ENCODE measurements at places on chromosomes 7 and 10. TPM values are rescaled to one million over a fixed set of nuclear protein-coding genes. Genes with fewer than 3 reads are reported as not detected.

AKR1C8 gene
- total RNA-seq: not detected

GRIFIN gene
- total RNA-seq: not detected

FLNC gene
- total RNA-seq: 10.2 TPM

PROSER2 gene
- 4.1 TPM for total RNA-seq

DDC gene
- total RNA-seq: not detected

PAPSS2 gene
- total RNA-seq: 17.1 TPM

EN2 gene
- total RNA-seq: 1.5 TPM

KLF14 gene
- 0.39 TPM for total RNA-seq

BUB3 gene
- total RNA-seq: 237 TPM

GRCh38 chr10:43846968-43847367, 198.3 kb upstream of the ZNF32 start:
- DNase-seq: no peak

GRCh38 chr10:49653273-49653929, 26.1 kb upstream of the C10orf53 start:
- DNase-seq: no peak

- no peak for DNase-seq
Observed at GRCh38 chr10:20890009-20890408, 7.1 kb downstream of the NEBL start.

- DNase-seq: no peak
Observed at GRCh38 chr7:88140947-88141346, 78.9 kb downstream of the SRI start.

GRCh38 chr7:150382844-150383225, 3.7 kb downstream of the ZNF775 start:
- DNase-seq: no peak

DNA sequence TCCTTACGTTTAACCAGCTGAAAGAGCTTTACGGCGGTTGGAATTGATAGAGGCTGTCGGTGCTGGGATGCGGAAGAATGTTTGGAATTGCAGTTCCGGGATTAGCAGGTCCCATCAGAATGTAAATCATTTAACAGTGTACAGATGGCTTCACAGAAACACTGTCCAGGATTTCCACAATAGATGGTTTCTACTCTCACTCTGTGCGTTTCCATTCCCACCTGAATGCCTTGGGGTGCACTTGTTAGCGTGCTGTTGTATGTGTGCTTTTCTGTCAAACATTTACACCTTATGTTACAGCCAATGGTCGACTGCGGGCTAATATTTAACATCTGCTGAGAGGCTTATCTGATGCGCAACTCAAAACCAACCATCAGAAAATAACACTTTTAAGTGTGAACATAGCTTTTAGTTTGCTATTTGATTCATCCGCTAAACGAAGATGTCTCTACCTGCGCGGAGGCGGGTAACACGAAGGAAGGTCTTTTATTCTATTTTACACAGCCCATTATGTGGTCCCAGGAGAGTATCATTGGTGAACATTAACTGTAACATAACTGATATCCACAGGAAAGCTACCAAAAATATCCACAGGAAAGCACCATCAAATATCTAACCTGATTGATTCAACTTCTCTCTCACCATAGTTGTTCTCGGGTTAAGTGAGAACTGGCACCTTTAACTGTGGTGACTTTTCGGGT, 179.0 kb downstream of the PRPF18 start:
- DNase-seq: no peak

DNA sequence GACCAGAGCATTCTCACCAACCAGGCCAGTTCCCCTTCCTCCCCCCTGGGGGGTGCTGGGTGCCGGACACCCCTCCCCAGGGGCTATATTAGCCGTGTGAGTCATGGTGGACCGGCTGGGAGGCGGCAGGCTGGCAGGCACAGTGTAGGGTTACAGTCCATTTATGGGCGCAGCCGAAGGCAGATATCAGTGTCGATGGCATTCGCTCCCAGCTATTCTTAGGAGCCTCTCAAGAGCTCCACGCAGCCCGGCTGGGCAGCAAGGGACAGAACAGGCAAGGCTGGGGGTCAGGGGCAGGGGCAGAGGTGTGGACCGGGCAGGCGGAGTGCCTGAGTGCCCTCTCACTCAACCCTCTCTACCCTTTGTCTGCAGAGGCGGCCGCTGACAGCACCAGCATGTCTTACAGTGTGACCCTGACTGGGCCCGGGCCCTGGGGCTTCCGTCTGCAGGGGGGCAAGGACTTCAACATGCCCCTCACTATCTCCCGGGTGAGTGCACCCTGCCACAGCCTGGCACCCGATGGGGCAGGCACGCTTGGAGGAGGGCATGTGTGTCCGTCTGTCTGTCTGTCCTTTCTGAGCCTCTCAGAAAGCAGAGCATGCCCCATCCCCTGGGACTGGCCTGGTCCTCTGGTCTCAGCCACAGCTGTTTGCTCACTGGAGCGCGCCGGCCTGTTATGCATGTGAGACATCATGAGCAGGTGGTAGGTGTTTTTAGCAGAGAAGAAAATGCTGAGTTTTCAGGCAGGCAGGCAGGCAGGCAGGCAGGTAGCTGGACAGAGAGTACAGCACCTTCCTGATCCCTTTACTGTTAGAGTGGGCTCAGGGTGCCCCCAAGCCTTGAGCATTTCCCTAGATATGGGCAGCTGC, at the start of gene LDB3:
LDB3 (plus strand) TSS at position 215 of the 869 bp plus-strand sequence; CDS start at position 396, 181 bp downstream.
- DNase-seq: no peak

DNA sequence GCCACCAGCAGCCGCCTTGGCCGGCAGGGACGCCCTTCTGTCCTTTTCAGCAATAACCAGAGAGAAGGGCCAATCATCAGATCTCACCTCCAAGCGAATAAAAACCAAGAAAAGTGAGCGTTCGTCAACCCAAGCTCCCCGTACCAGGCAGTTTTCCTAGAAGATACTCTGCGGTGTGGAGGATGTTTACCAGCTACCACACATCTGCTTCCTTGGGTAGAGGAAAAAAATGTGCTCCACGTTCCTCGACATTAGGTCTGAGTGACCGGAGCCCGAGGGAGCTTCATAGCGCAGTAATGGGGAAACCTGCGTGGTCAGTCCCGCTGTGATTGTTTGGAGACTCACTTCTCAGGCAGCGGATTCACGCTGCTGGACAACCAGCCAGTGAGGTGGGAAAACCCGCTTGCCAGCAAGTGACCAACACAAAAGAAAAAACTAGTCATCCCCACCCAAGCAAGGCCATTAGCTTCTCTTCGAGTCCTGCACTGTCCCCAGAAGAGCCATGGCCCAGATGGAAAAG, 73.0 kb downstream of the ZRANB1 start:
- no peak for DNase-seq

GRCh38 chr10:117610321-117610720, 67.8 kb downstream of the EMX2 start:
- DNase-seq: no peak

GRCh38 chr10:70557876-70558275, 44.7 kb downstream of the PRF1 start:
- DNase-seq: no peak

DNA sequence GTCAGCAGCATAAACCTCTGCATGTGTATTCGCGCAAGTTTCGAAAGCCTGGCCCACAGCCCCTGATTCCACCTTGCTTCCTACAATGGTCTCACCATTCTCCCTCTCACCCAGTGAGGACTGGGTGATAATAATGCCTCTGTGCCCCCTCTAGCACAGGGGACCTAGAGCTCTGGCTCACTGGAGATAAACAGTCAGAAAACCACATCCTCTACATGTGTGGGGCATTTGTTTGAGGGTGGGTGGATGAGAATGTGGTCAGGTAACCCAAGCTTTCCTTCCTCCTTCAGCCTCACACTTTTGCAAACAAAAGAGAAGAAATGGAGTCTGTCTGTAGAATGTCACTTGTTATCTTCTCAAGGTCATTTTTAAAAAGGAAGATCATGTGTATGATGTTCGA, 373.5 kb downstream of the KCNMA1 start:
- DNase-seq: no peak

- DNase-seq: no peak
Observed at GRCh38 chr10:116418389-116418788, 9.3 kb upstream of the PNLIPRP3 start.

- no peak for DNase-seq
Observed at GRCh38 chr7:41975849-41976248, 261.2 kb downstream of the GLI3 start.

DNA sequence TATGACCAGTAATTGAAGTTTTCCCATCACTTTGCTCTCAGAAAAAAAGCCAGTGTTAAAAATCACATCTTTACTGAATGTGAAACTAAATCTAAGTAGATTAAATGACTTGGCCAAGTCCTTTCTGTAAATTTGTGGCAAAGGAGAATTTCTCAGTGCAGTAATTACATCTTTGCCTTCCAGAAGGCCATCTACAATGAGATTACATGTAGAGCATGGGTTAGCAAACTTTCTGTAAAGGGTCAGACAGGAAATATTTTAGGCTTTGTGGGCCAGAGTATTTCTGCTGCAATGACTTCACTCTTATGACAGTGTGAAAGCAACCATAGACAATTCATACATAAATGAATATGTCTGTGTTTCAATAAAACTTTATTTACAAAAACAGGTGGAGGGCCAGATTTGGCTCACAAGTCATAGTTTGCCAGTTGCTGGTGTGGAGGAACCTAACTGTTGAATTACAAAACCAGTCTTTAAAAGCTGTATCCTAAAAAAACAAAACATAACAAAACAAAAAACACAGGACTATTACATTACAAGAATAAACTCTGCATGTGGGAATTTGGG, 191.0 kb downstream of the TAX1BP1 start:
- no peak for DNase-seq

GRCh38 chr7:142711746-142712616, 37.3 kb upstream of the PRSS1 start:
- peak; percentile 12 for DNase-seq
